ENCODE measurements at places on chromosomes 13 and 19.

GRCh38 chr13:74987124-74987690 is 494.8 kb downstream of the TBC1D4 start:
- no peak for DNase-seq

GRCh38 chr19:43439032-43439708 is 24.5 kb downstream of the TEX101 start:
- DNase-seq: no peak

GRCh38 chr13:71285700-71286099 is 581.3 kb downstream of the DACH1 start:
- no peak for DNase-seq

DNA sequence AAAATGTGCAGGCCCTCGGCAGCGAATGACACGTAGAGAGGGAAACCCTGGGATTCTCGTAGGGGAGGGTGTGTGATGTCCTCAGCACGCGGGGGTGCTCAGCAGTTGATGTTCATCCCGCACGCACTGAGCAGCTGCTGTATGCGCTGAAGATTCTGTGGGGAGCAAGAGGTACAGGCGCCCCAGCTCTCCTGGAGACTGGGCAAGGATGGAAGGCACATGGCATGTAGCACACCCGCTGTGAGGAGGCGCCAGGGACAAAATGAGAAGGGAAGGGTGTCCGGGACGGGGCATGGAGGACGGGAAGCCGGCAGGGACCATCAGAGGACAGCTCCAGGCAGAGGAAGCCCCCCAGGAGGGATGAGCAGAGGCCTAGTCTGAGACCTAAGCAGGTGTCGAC is 15.4 kb downstream of the ATP11A start:
- DNase-seq: no peak
